ENCODE measurements at places on chromosomes 4 and X.

DNA sequence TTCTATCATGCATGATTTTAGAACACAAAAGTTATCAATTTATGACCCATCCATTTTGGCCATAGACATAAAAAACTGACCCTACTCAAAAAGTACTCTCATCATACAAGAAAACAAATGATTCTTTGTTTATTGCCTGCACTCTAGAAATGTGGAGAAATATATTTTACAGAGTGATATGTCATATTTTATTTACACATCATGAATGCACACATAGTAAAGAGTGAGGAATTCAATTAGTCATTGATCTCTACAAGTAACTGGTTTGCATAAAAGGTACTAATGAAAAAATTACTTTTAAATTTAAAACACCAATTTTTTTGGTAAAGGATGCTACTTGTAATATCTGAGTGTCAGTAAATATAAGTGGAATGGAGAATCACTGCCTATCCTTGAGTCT lies 242.5 kb upstream of the FAT4 start:
- DNase-seq: no peak

DNA sequence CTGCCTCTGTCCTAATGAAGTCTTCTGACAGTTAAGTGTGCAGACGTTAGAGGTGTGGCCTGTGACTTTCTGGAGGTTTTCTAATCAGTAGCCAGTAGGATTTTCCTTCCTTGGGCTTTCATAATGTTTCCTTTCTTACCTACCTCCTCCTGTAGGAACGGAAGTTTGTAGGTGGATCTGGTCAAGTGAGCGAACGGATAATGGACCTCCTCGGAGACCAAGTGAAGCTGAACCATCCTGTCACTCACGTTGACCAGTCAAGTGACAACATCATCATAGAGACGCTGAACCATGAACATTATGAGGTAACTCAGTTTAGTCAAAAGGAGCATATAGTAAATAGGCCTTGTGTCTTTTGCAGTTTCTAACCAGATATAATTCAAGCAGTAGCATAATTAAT lies 75.0 kb downstream of the MAOA start:
- DNase-seq: no peak

- DNase-seq: no peak
These were observed 87.5 kb downstream of the TRAPPC11 start for GRCh38 chr4:183746305-183747229.

- no peak for DNase-seq
These were observed 47.9 kb upstream of the PAGE3 start for GRCh38 chrX:55312655-55313054.

DNA sequence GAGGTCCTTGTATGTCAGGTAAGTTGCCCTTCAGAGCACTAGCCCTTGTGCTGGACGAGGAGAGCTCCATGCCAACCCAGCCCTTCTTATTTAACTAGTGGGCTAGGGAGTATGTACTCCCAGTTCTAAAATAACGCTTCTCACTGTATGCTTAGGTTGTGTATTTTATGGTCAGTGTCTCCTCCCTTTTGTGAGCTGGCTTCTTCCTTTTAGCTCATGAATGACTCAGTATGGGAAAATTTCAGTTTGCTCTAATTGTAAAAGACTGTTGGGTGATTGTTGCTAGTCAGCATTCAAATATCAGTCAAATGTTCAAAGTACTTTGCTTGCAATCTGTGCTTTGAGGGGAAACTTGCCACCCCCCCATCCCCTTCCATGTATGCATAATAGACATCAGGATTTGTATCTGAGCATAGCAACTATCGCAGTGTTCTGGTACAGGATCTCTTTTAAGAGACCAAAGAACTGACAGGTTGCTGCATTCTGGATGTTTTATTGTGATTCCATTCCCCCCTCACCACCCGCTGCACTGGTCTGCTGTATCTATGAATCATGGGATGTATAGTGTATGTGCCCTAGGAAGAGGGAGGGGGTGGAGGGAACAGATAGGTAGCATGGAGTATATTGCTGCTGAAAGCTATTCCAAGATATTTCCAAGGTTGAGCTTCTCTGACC lies 34.7 kb downstream of the DLG3 start:
- no peak for DNase-seq

- no peak for DNase-seq
These were observed 68.5 kb downstream of the CEP44 start for GRCh38 chr4:174352061-174352819.

GRCh38 chrX:5708251-5708650 lies 520.4 kb downstream of the NLGN4X start:
- no peak for DNase-seq

GRCh38 chr4:48022192-48022799 lies 5.7 kb downstream of the NIPAL1 start:
- DNase-seq: no peak

- no peak for DNase-seq
These were observed 226.7 kb downstream of the GRIA2 start for GRCh38 chr4:157447195-157447594.

GRCh38 chr4:184417802-184418511 lies 56.4 kb downstream of the IRF2 start:
- DNase-seq: peak; percentile 88

Measured in activated CD4-positive, alpha-beta T cell treated with anti-CD3 and anti-CD28 coated beads, Interleukin-2, Interleukin-4, amounts not matched to agents 100 ng/mL and 50 ng/mL, durations not matched to agents 16 hours and 8 hours (primary cell).